ENCODE measurements at places on chromosomes 3 and 15.

DNA sequence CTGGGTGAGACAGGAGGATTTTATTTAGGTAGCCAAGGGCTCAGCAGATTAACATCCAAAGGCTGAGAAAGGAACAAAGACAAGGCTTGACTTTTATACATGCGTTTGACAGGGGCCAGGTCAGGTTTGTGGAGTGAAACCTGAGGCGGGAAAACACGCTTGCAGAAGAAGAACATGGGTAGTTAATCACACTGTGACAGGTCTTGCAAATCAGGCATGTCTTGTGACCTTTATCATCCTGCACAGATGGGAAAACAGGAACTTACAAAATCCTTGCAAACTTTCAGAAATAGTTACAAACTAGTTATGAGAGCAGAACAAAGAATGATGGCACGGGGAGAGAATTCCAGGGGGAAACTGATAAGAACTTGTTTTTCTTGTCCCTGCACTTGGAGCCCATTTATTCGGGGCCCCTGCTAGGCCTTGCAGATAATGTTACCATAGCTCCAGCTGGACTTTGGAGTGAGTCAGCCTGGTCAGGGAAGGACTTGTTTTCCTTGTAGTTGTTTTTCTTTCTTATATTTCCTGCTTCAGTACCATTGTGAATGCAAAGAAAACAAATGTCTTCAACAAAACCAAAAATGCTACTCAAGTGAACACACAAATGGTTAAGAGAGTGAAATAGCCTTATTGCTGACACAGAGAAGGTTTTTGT lies 965.9 kb upstream of the ROBO1 start:
- peak; percentile 30 for DNase-seq

- no peak for DNase-seq
Observed at GRCh38 chr3:151084893-151085226, 604 bp upstream of the MED12L start.

GRCh38 chr3:157274644-157275137 lies 114.7 kb upstream of the CCNL1 start:
- DNase-seq, result no peak

GRCh38 chr3:9754678-9755077 lies 4.9 kb downstream of the OGG1 start:
- DNase-seq, result peak; percentile 45

- peak; percentile 69 for DNase-seq
Observed at GRCh38 chr15:71496336-71496955, 313.9 kb upstream of the NR2E3 start.

DNA sequence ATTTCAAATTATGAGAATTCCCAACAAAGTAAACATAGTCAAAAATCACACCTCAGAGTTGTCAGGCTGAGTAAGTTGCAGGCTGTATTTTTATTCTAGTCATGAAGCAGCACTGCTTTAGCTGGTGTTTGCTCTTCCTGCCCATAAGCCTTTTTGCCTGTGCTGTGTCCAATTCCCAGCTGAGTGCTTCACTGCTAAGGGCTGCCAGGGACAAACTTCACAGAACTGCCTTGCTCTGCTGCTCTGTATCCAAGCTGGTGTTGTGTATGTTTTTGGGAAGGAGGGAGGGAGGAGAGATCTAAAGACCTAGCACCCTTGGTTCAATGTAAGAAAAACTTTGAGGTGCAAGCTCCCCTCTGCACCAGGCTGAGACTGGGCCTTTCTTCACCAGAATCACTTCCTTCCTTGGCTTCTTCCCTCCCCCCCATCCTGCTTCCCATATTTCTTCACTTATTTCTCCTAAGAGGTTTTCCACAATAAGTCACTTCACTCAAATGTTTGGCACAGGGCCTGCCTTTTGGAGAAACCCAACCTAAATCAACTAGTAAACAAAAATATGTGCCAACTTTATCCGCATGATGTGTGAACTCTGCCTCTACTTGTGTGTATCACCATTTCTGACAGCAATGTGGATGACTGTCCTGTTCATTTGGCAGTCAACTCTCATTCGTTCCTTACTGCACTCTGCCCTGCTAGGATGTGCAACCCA lies 156.1 kb downstream of the TBL1XR1 start:
- DNase-seq, result no peak

DNA sequence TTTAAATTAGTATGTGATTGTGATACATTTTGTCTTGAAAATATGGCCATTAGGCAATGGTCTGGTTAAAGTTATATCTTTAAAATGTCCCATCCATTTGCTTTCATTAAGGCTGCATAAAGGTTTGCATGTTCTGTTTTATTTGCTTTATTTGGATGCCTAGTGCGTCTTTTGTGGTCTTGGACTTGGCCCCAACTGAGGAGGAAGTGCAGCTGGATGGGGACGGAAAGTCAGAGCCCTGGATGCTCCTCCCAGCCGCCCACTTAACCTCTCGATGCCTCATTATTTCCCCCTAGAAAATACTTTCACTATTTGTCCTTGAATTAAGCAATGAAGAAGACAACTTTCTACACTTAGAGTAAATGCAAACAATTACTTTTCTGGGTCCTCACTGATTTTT lies 898.2 kb downstream of the MCTP2 start:
- DNase-seq, result no peak

DNA sequence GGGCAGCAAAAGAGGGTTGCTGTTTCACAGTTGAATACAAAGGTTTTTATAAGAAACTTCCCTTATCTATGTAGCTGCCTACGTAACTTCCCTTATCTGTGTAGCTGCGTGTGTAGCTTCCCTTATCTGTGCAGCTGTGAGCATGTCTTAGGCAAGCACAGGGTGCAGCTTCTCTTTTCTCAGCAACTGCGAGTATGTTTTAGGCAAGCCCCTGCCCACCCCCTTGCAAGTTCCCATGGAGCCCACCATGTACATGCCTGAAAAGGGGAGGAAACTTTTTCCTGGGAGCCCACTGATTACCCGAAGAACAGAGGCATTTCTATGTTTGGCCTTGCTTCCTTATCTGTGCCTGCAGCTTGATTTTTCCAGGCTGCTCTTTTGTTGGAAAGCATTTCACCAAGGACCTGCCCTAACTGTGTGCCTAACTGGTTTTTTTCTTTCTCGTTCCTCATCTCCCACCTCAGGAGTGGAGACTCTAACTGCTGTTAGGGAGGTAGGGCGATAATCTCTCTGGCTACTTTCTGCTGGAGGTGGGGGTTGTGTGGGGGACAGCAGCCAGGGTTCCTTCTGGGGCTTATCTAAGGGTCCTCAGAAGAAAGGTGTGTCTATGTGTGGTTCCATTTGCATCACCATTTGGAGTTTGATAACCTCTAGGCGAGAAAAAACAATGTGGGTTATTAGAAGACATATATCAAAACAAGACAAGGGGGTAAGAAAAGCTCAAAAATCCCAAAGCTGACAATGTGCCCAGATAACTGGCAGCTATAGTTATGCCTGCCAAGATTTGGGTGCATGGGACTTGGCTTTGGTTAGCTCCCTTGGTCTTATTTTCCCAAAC lies 26.0 kb downstream of the SORD start:
- DNase-seq, result no peak

- no peak for DNase-seq
Observed at GRCh38 chr3:13393427-13394360, 26.4 kb downstream of the NUP210 start.

DNA sequence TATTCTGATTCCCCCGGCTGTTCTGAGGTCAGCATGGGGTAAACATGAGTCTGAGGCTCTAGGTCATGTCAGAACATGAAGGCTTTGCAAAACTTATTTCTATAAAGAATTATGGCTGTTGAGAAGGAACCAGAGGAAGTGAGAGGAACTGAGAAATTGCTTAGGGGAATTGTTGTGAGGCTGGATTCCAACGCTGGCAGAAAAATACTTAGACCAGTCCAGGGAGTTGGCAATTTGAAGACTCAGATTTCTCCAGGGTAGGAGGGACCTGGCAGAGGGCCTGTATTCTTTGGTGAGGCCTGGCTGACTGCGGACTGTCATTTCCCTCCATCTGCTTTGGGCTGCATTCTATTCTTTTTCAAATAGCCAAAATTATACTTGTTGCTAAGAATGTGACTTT lies 155.5 kb downstream of the PLD1 start:
- no peak for DNase-seq

GRCh38 chr3:98730338-98730737 lies 32.8 kb upstream of the ST3GAL6 start:
- peak; percentile 72 for DNase-seq

DNA sequence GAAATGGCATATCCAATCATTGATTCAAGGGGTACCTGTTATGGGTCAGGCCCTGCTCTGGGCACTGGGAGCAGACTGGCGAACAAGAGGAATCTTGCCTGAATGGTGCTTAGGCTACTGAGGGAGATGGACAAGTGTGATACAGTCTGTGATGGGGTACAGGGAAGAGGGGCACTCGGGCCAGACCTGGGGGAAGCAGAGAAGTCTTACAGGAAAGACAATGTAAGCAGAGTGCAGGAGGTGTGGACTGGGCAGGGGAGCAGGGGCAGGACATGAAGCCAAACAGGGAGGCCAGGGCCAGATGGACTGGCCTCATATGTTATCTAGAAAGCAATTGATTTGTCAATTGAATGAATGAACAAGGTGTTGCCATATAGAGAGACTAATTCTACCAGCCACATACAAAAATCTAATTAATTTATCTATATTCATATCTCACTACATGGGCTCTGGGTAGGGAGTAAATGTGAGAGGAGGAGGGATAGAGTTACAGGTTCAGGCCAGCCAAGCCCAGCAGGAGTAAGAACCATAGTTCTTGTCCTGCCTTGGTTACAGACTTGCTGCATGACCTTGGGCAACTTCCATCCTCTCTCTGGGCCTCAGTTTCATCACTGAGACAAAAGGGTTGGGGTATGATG lies 3.6 kb upstream of the IGDCC4 start:
- DNase-seq, result no peak

GRCh38 chr15:53861792-53862191 lies 102.3 kb upstream of the WDR72 start:
- no peak for DNase-seq

- no peak for DNase-seq
Observed at GRCh38 chr3:161175506-161175905, 45.6 kb upstream of the NMD3 start.

- no peak for DNase-seq
Observed at GRCh38 chr3:55288657-55289056, 198.4 kb downstream of the WNT5A start.

DNA sequence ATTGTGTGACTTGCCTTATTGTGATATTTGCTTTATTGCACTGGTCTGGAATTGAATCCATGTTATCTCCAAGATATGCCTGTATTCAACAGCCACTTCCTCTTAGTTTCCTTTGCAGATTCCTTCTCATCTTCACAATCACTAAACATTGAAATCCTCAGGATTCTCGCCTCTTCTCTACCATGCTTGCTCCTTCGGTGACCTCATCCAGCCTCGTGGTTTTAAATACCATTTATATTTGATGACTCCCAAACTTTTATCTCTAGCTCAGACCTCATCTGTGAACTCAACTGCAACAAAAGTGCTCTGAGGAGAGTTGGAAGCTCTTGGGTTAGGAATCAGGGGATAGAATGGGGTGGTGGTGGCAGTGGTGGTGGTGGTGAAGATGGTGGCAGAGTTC lies 19.9 kb downstream of the POLR2M start:
- peak; percentile 17 for DNase-seq

DNA sequence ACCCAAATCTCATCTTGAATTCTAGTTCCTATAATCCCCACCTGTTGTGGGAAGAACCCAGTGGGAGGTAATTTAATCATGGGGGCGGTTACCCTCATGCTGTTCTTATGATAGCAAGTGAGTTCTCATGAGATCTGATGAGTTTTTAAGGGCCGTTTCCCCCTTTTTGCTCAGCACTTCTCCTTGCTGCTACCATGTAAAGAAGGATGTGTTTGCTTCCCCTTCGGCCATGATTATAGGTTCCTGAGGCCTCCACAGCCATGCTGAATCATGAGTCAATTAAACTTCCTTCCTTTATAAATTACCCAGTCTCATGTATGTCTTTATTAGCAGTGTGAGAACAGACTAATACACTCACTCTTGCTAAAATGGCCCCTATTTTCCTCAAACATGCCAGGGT lies 374.7 kb downstream of the TUSC7 start:
- no peak for DNase-seq

DNA sequence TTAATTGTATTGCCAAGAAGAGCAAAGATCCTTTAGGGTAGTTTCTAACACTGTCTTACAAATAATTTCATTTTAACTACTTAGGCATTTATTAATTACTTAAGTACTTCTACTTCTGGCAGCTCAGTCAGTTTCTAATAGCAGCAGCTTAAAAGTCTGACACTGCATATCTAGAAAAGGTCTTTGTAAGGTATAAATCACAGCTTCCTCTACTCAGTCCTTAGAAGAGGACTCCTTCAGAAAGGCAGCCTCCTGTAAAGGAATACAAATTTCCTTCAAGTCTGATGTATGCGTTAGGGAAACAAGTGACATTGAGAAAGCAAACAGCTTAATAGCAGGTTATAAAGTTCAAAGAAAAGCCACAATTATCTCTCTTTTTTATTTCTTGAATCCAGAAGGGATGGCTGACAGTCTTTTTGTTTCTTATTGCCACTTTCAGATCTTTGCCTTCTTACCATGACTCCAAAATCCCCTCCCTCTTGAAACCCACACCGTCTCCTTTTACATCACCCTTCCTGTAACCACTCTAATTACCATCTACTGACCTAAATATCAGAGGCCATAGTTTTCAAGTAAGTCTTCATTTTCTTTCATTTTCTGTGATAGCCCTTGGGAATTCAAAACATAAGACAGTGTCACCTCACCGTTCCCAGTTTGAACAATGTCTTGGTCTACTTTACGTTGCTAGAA lies 109.5 kb downstream of the CGGBP1 start:
- no peak for DNase-seq

- no peak for DNase-seq
Observed at GRCh38 chr15:78179286-78179840, 30.2 kb downstream of the IDH3A start.

GRCh38 chr3:167976516-167977361 lies 119.0 kb downstream of the GOLIM4 start:
- peak; percentile 3 for DNase-seq

DNA sequence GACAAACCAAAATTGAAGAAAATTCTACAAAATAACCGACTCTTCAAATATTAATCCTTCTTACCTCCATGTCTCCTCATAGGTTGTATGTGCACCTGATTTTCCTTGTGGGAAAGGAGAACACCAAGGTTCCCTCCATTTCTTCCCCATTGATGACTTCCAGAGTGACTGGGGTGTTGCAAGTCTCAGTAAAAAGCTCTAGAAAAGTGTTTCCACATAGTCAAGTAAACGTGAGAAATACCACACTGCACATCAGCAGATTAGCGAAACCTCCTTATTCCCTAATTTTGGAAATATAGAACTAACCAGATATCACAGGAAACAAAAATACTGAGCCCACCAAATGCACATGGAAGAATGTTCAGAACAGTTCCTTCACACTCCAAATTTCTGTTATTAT lies 4.9 kb upstream of the RPN1 start:
- no peak for DNase-seq

- no peak for DNase-seq
Observed at GRCh38 chr3:81406318-81406717, 355.1 kb downstream of the GBE1 start.

- no peak for DNase-seq
Observed at GRCh38 chr3:123287962-123288302, 86.2 kb downstream of the SEC22A start.

DNA sequence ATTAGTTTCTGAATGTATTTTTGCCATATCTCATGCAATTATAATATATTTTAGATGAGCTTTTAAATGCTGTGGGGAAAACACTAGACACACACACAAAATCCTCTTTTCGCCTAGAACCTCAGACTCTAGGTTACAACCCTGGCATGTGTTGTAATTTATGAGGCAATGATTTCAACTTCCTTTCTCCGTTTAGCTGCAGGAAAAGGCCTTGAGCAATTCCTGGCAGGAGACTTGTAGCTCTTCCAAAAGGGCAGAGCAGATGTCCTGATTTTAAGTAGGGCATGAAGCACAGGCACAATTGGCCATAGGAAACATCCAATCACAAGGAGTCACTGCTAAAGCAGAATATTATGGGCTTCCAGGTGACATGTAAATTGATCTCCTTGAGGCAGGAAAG lies 82.0 kb downstream of the GPR156 start:
- DNase-seq, result peak; percentile 62
